ENCODE measurements at places on chromosomes 4 and X. TPM values are rescaled to one million over a fixed set of nuclear protein-coding genes. Genes with fewer than 3 reads are reported as not detected.

Gene NSG1
- 0.62 TPM for polyA plus RNA-seq

Gene MAGEA11
- not detected for polyA plus RNA-seq

Gene CLNK
- not detected for polyA plus RNA-seq

Gene CSAG2
- not detected for polyA plus RNA-seq

Gene FAM149A
- polyA plus RNA-seq, result 8.8 TPM

Gene HMX1
- not detected for polyA plus RNA-seq

Gene SEPSECS
- 2.8 TPM for polyA plus RNA-seq

Gene GAGE12F
- polyA plus RNA-seq, result not detected

Gene RAB9B
- 0.40 TPM for polyA plus RNA-seq

Gene SRPK3
- polyA plus RNA-seq, result 0.30 TPM

Gene MAGEB1
- polyA plus RNA-seq, result not detected

Gene VSIG4
- 19.2 TPM for polyA plus RNA-seq

Gene SMAD1
- 8.0 TPM for polyA plus RNA-seq

Gene ANXA5
- polyA plus RNA-seq, result 685 TPM

Gene UGT2B7
- not detected for polyA plus RNA-seq

Gene MAGEA1
- not detected for polyA plus RNA-seq

Gene BRS3
- polyA plus RNA-seq, result 0.03 TPM

Gene EVC2
- 1.6 TPM for polyA plus RNA-seq

Gene GRXCR1
- not detected for polyA plus RNA-seq

Gene GRIA3
- polyA plus RNA-seq, result 0.34 TPM

Gene TREX2
- polyA plus RNA-seq, result 0.90 TPM

Gene ANOS1
- 0.08 TPM for polyA plus RNA-seq

Gene XAGE2
- polyA plus RNA-seq, result not detected

Gene DDIT4L
- 0.43 TPM for polyA plus RNA-seq

Gene IQCM
- polyA plus RNA-seq, result not detected

Gene PDLIM3
- polyA plus RNA-seq, result 16.1 TPM
